ENCODE measurements at places on chromosomes 3 and 15.
A peak's percentile ranks its signal among the peaks of the same experiment; 100 is the strongest.

DNA sequence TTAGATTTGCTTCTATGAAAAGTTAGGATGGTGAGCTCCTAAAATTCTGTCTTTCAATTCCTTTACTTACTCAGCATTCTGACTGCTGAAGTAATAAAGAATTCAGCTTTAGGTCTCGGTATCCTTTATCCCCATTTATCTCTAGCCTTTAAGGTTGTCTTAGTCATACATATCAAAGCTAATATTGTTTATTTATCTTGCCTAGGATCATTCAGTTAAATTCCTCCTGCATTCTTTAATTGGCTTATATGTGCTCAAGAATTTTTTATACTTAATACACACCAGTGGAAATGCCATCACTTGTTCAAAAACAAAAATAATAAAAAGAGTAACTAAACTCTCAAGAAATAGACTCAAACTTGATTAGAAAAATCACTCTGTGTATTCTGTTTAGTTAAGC, 507.0 kb downstream of the ZPLD1 start:
- no peak for DNase-seq

- DNase-seq: no peak
Observed at GRCh38 chr3:81778678-81779182, 17.3 kb upstream of the GBE1 start.

DNA sequence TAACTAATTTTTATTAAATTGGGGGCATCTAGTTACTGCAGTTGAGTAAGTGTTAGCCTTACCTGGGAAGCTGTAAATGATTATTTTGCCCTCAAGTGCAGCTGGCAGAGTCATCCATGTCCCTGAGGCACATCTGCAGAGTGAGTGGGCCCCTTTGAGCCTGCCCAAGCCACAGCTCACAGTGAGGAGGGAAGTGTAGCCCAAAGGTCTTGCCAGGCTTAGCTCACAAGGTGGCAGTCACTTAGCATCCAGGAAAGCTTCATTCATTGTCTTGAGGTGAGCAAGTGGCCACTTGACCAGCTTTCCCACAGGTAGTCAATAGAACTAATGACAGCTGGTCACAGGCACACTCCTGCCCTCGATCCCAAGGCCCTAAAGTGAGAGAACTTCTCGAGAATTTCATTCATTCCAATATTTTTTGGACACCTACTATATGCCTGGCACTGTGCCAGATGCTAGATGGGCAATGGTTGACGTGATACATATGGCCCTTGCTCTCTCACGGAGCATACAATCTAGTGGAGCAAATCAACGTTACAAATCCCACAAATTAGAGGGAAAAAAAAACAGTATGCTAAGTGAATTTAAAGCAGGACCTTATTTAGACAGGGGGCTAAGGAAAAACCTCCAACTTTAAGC, 163.3 kb upstream of the IL12A start:
- DNase-seq: peak; percentile 36

GRCh38 chr15:81155375-81156218, 21.5 kb downstream of the CFAP161 start:
- peak; percentile 49 for DNase-seq

DNA sequence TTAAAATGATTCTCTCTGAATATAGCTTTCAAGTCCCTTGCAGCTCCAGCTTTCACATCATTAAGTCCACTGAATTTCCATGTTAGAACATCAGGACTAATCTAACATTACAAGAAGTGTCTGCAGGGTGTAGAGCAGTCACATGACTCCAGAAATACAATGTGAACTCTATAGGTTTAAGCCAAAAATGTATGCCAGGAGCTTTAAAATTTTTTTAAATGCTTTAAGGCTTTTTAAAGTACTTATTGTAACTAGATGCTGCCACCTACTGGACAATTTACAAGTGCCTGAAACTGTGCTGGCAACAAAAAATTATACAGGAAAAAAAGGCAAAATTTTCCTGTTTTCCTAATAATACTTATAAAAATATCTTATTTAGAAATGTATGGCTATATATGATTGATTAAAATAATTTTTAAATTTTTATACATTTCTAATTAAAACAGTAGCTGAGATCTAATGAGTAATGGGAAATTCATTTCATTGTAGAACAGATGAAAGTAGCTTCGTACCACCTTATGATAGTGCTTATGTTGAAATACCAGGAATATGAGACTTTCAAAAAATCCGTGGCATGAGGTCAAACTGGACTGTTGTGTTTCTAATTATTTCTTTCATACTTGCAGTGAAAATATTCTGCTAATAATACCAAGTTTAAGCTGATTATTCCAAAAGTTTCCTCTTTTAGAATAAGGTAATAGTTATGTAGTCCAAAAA, 25.7 kb downstream of the FSIP1 start:
- DNase-seq: peak; percentile 54

GRCh38 chr3:107956991-107957900, 133.6 kb downstream of the CD47 start:
- no peak for DNase-seq

DNA sequence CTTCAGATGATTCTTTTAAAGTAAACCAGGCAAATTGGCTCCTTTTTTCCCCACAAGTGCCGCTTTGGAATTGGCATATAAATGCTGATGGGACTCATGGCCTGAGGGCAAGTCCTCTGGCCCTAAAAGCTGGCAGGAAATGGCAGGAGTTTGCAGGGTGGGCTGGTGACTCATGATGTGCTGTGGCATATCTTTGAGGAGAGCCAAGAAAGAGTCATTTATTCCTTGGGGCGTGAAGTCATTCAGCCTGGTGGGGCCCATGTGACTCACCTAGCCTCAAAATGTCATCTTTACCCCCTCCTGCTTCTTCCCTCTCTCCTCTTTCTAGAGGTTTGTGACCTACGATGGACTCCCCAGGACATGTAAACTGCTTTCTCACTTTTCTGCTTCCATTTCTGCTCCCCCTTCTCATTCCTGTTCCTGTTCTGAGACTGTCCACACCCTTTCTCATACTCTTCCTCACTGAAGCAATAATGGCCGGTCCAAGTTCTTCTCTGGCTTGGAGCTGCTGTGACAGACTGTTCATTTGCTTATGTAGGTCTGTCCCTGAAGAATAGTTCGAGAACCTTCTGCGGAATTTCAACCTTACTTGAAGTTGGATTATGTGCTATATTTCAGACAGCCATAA, 326.1 kb downstream of the SATB1 start:
- no peak for DNase-seq

DNA sequence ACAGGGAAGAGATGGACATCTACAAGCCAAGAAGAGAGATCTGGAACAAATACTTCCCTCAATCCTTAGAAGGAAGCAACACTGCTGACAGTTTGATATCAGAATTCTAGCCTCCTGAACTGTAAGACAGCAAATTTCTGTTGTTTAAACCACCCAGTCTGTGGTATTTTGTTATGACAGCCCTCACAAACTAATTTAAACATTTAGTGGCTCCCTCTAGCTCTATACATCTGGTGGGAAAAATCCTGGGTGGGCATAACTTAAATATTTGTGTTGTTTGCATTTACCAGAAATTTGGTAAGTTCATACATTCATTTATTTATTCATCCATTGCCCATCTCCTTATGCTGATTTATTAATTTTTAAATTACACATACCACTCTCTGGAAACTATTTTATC, 62.5 kb upstream of the GSK3B start:
- DNase-seq: no peak
